ENCODE measurements at places on chromosomes 12 and 14.
A peak's percentile ranks its signal among the peaks of the same experiment; 100 is the strongest.

- no peak for DNase-seq
These were observed 115.3 kb upstream of the PLXNC1 start for GRCh38 chr12:94033101-94033500.

GRCh38 chr12:109099431-109100020 is 2.1 kb downstream of the UNG start:
- DNase-seq: no peak

DNA sequence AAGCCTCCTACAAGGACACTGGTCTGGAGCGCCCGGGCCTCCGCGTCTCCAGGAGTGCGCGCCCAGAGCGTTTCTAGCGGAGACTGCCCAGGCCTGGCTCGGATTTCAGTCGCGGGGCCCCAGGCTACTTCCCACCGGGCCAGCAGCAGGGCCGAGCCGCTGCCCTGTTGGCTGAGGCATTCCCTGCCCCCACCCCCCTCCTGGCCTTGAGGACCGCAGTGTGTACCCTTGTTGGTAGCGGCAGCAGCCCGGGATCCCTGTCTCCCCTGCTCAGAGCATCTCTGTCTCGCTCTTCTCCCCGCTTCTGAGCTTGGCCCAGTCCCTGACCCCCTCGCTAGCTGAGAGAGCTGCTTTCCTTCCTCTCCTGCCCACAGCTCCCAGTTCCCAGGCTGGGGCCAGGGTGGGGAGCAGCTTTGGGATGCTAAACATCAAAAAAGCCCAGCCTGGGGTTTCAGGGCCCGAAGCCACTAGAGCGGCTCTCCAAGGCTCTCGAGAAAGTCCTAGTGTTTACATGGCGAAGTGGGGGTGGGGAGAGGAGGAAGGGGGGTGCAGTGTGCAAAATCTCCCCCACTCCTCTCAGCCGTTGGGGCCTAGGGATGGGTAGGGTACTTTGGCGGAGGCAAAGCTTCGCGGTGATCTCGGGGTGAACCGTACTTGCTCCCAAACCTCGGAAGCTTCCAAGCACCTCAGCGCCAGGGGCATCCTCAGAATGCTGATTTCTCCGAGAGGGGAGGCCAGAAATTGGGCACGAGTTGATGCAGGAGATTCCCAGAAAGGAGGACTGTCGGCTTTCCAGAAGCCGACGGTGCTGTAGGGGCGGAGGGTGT is 6.4 kb downstream of the NKX2-1 start:
- no peak for DNase-seq

- DNase-seq: no peak
These were observed 243.1 kb downstream of the RAD51B start for GRCh38 chr14:68062651-68063050.

DNA sequence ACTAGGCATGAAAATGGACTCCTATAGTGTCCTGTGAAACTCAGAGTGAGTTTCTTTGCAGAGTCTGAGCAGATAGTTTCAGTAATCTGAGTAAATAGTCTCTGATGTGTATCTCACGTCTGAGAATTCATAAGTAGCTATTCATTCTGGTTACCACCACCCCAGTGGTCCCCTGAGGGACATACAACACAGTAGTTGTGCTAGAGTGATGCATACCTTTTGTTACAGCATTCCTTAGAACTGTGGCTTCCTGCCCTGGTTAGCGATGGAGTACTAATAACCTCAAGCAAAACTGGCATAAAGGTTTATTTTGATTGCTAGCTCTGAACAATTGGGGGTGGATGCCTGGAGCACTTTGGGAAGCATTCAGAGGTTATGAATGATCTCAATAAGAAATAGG is 114.7 kb downstream of the DAAM1 start:
- no peak for DNase-seq

- DNase-seq: no peak
These were observed 667.2 kb downstream of the DIO2 start for GRCh38 chr14:79543967-79544697.

GRCh38 chr12:23204933-23205778 is 580.2 kb downstream of the ETNK1 start:
- no peak for DNase-seq

GRCh38 chr12:1869145-1869544 is 48.8 kb downstream of the LRTM2 start:
- no peak for DNase-seq

DNA sequence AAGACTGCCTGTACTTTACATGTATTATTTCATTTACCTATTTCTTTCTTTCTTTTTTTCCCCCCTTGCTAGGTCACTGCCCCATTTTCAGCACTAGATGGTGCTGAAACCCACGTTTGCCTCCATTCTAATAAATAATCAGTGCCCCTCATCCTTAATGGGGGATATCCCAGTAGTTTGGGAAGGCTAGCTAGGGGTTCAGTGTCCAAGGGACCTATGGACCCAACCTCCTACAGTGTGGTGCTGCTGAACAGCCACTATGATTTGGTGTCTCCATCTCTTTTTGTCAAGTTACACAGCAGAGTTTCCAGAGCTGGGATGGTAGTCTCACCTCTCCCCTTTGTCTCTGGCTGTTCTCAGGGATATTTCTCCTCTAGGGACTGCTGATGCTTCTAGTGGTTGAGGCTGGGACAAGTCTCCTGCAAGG is 6.5 kb upstream of the HCFC2 start:
- no peak for DNase-seq

DNA sequence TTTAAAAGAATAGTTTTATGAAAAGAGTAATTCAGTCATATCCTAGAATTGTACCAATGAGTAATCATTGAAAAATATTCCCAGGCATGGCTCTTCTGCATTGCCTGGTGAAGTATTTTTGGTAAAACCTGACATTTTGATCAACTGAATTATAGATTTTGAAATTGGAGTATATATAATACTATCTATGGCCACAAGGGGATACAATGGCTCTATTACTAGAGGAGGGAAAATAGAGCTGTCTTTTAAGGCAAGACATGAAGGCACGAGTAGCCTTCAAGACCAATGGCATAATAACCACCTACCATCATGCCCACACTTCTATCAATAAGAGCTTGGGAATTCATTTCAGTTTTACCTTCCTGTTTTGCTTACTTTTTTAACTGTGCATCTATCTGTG is 1241.4 kb upstream of the TMEM132C start:
- no peak for DNase-seq

- no peak for DNase-seq
These were observed 72.1 kb downstream of the PLEKHA5 start for GRCh38 chr12:19201661-19202060.

- DNase-seq: no peak
These were observed 192.3 kb downstream of the ANO6 start for GRCh38 chr12:45407981-45408728.

DNA sequence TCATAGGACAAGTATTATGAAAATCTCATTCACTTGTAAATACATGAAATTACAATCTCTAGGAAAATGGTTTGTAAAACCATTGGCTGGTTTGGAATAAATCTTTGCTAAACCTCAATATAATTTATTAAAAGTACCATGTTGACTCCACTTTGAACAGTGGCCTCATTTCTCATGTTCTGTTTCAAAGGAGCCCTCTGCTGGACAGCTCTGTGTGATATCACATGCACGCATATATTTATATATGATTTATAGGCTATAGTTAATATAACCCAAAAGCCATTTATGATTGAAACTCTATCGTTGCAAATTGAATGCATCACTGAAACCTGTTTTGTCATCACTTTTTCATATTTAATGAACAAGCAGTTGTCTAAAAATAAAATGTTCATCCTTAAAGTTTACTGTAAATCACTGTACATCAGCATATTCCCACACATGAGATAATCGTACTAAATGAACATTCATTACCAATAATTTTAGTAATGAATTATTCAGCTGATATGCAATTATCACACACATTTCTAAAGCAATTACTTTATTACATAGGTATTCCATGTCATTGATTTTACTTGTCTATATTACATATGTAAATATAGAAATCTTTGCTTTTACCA is 493.8 kb downstream of the NPAS3 start:
- DNase-seq: no peak

- DNase-seq: no peak
These were observed 9.5 kb upstream of the PGF start for GRCh38 chr14:74964787-74965485.

- DNase-seq: no peak
These were observed 53.3 kb upstream of the CERS5 start for GRCh38 chr12:50220363-50220995.

GRCh38 chr12:55362675-55363074 is at the start of gene OR6C75:
Gene OR6C75, plus strand, starts transcription at chr12:55362975. Its CDS starts 2,136 bp downstream, at chr12:55365111.
- no peak for DNase-seq

- DNase-seq: no peak
These were observed 60.8 kb upstream of the EEA1 start for GRCh38 chr12:92989715-92990484.

GRCh38 chr14:38120109-38120508 is 87.6 kb upstream of the SSTR1 start:
- DNase-seq: no peak

DNA sequence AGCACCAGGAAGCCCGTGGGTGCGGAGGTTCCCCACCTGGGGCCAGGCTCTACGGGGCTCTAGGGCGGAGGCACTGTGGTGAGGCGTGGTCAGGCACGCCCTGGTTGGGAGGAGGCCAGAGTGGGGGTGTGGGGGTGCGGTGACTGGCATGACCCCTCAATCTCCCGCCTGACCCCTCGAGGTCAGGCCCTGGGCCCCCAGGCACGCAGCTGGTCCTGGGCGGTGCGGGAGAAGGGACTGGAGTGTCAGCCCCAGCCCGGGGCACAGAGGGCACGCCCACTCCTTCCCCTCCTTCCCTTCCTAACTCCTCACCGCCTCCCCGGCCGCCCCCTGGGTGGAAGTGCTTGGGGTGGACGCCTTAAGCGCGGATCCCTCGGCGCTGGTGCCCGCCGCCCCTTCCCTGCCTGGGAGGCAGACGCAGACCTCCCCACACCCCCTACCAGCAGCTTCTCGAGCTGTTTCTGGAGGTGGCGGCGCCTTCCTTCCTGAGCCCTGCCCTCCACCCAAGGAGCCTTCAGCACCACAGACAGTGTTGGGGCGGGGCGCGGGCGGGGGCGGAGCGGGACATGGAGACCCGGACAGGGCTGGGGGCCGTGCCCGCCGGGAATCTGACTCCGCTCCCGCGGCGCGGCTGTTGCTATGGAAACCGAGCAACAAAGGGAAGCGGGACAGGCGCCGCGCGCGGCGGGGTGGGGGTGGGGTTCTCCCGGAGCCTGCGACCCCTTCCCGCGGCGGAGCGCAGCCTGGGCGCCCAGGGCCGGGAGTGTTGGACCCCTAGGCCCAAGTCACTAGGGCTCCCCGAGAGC is 741 bp upstream of the CRIP2 start:
- DNase-seq: peak; percentile 47

DNA sequence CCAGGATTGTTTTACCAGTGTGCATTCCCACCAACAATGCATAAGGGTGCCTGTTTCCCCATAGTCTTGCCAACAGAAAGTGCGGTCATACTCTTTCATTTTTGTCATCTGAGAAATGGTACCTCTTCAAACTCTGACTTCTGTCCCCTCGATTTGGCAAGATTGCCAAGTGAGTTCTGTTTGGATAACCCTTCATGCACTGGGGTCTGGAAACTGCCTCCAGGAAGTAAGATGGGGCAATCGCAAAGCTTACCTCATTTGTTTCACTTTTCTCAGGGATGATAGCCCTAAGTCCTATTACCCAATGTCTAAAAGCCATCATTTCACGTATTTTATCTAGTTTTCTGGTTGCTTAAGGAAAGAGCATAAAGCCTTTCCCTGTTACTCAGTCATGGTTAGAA is 28.6 kb upstream of the NR1H4 start:
- no peak for DNase-seq

- no peak for DNase-seq
These were observed 80.9 kb downstream of the SYNE2 start for GRCh38 chr14:63933711-63934110.

DNA sequence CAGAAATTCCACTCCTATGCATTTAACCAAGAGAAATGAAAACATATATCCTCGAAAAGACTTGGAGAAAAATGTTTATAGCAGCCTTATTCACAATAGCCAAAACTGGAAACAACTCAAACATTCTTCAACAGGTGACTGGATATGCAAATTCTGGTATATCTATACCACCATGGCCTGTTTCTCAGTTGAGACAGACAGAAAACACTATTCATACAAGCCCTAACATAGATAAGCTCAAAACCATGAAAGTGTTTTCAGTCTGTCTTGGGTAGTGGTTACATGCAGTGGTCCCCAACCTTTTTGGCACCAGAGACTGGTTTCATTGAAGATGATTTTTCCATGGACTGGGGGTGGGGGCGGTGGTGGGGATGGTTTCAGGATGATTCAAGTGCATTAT is 83.8 kb downstream of the SRGAP1 start:
- no peak for DNase-seq

GRCh38 chr14:98234208-98234607 is 1037.8 kb downstream of the BCL11B start:
- no peak for DNase-seq

DNA sequence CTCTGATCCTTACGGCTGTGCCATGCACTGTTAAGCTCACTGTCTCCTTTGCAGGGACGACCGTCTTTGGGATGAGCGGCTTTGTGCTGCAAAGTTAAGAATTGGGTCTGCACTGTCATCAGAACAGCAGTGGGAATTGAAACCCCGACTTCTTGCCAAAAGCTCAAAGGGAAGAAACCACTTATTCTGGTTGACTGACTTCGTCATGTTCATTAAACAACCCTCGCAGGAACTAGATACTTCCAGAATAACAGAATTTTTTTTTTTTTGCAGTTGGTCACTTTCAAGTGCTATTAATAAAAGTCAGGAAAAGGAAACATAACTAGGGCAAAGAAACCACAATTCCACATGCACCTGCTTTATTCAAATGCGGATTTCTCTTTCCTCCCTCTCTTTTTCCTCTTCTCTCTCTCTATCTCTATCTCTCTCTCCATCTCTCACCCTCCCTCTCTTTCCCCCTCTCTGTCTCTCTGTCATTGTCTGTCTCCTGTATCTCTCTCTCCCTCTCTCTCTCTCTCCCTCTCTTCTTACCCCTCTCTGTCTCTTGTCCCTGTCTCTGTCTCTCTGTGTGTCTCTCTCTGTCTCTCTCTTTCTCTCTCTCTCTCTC is 12.3 kb upstream of the GLT1D1 start:
- DNase-seq: no peak

GRCh38 chr14:35346738-35347322 is 54.6 kb downstream of the PSMA6 start:
- DNase-seq: no peak

DNA sequence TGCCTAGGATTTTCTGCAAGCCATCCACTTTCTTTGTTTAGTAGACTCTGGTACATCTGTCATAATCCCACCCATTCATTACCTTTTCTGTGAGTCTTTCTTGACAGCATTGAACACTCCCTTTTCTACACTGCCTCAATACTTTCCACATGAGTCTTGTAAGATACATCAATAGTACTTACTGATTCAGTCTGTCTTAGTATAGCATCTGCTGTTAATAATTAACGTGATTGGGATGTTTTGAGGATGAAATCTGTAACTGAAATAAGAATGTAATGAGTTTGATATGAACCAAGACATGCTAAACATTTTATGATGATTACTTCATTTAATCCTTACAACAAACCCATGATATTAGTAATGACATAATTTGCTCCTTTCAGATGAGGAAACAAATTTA is 196.2 kb upstream of the FOXG1 start:
- DNase-seq: no peak

GRCh38 chr14:98958632-98959031 is 313.4 kb downstream of the BCL11B start:
- DNase-seq: no peak

Data from activated gamma-delta T cell treated with anti-CD3 and anti-CD28 coated beads, Interleukin-2, amount 50 U/mL, for 16 hours (primary cell).